ENCODE measurements at places on chromosomes 2 and 18.

GRCh38 chr2:55441280-55441892 lies 21.7 kb upstream of the CCDC88A start:
- no peak for DNase-seq

GRCh38 chr18:56637711-56638231 lies 621 bp downstream of the TXNL1 start:
- DNase-seq = no peak

- no peak for DNase-seq
Observed at GRCh38 chr2:43634604-43635306, 2.3 kb upstream of the PLEKHH2 start.

- DNase-seq = no peak
Observed at GRCh38 chr2:22970284-22970975, 414.5 kb upstream of the KLHL29 start.

- DNase-seq = no peak
Observed at GRCh38 chr2:25089605-25090315, 47.9 kb downstream of the EFR3B start.

Measured in left renal pelvis (tissue), 4 donors.